AG04450 (cell line): ENCODE measurements at places on chromosomes 12 and 14.

DNA sequence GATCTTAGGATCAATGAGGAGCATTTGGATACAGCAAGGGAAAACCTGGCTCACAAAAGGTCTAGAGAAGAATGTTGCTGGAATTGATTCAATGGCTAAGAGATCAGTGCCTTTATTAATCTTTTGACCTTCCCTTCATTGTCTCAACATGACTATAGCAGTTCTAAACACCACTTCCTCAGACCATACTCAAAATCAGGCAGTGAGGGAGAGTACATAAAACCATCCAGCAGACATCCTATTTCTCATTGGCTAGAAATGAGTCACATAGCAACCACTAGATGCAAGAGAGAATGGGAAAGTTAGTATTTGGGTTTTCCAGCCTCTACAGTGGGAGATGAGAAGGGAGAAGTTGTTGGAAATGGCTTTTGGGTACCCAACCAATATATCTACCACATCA is 151.4 kb upstream of the NUDT4 start:
- no peak for DNase-seq

DNA sequence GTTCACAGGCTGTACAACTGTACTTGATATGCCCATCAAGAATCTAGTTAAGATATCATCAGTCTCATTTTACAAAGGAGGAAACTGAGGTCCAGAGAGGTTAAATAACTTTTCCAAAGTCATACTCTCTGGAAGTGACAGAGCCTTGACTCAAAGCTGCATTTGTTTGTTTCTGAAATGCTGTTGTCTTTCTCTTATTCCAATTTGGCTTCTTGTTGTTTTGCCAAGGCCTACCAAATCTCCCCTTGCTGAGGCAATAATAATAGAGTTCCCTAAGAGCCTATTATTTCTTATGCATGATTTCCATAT is 79.8 kb upstream of the C12orf71 start:
- DNase-seq: no peak

DNA sequence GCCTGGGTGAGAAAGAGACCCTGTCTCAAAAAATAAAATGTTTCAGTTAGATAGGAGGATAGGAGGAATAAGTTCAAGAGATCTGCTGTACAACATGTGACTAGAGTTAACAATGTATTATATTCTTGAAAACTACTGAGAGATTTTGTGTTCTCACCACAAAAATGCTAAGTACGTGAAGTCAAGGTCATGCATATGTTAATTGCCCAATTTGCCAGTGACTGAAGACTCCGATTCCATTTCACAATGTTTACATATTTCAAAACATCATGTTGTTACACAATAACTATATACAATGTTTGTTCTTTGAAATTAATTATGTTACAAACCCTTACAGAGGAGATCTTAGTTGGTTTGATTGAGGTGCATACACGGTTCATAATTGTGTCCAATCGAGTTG is 52.1 kb downstream of the SLC15A4 start:
- no peak for DNase-seq

DNA sequence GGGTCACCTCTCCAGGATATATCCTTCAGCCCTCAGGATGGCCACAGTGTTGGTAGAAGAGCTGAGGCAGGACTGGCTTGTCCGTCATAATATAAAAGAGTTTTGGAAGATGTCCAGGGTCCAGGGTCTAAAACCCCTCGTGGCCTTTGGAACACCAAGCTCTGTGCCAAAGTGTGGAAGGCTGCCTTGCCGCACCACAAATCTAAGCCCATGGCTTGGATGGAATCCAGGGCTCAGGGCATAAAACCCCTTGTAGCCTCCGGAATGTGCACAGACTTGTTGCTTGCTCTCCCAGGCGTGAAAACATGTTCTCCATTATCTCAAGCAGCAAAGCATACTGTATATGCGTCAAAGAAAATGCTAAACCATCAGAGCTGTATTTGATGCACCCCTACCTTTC is 46.7 kb downstream of the TNFAIP2 start:
- DNase-seq: no peak

DNA sequence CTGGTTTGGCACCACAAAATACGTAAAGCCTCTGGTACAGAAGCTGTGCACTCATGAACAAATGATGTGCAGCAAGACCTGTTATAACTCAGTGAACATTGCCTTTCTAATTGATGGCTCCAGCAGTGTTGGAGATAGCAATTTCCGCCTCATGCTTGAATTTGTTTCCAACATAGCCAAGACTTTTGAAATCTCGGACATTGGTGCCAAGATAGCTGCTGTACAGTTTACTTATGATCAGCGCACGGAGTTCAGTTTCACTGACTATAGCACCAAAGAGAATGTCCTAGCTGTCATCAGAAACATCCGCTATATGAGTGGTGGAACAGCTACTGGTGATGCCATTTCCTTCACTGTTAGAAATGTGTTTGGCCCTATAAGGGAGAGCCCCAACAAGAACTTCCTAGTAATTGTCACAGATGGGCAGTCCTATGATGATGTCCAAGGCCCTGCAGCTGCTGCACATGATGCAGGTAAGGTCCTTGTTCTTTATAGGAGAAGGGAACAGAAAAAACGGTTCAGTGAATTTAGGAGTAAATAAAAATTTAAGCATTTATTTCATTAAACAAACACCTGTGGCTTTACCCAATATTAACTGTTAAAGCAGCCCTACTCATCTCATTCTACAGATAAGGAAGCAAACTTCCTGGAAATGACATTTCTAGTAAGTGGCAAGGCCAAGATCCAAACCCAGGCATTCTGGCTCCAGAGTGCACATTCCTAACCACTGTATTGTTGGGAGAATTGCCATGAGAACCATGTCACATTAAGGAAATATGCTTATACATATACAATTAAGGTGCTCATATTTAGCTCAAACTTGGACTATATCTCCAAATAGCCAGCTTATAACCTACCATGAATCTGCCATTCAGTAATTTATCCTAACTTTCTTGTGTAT is 11.7 kb downstream of the COCH start:
- no peak for DNase-seq

GRCh38 chr12:80299219-80299618 is 144.8 kb upstream of the PTPRQ start:
- DNase-seq: no peak

- DNase-seq: no peak
Measured at GRCh38 chr12:108543652-108544051, 17.3 kb downstream of the SART3 start.

- DNase-seq: no peak
Measured at GRCh38 chr14:52190337-52190931, 77.1 kb upstream of the PTGDR start.

GRCh38 chr12:115320967-115321366 is 637.0 kb upstream of the TBX3 start:
- no peak for DNase-seq

DNA sequence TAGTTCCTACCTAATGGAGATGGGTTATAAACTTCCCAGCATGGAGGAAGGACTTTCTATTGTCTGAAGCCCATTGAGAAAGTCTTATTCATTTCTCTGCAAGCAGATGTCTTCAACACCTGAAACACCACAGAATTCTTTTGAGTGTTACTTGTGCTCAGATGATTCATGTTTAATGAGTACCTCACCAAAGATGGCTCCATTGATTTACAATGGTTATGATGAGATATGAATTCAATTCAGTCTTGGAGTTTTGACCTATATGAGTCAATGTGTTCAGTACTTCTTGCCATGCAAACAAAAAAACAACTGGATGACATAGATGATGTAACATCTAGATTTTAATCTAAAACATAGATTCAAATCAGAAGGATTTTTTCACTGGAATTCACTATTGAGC is 15.4 kb upstream of the PAWR start:
- DNase-seq: no peak

DNA sequence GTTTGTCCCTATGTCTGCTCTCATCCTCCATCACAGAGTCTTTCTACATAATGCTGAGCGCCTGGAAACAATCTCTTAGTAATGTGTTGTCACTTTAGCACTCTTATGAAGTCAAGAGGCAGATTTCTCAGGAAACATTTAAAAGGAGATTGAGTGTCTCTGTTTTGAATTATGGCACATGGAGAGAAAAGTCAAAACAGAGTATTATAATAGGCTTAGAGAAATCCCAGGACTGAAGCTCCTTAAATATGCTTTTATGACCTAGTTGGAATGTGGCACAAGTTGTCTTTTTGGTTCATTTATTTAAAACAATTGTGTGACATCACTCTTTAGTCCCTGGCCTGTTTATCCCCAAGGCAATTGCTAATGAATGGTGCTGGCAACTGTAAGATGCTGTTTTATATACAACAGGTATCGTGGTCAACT is 117.8 kb upstream of the HIF1A start:
- no peak for DNase-seq

DNA sequence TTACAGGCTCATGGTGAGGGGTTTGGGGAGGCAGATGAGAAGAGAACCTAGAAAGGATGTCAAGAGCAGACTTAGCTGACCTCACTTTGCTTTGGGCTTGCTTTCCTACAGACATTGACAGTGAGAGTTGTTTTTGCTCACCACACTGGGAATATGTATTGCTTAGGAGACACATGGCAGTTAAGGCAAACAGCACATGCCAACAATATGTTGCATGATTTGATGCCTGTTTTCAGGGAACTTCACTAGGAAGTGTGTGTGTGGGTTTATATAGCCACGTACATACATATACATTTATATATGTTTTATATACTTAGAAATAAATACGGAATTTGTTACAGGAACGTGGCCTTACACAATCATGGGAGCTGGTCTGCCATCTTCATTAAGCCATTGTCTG is 346.1 kb downstream of the RGS6 start:
- DNase-seq: no peak

DNA sequence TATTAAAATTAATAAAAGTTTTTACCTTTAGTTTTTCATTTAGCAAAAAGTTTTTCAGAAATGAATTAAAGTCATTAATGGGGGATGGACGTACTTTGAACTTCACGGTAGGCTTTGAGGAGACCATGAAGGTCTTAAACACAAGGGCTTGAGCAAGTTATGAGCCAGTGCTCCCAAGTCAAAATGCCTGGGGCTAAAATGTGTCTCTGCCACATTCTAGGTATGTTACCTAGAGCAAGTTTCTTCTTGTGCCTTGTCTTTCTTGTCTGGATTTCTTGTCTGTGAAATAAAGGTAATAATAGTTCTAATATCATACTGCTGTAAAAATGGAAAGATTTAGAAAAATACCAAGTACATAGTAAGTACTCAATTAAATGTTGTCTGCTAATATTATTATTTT is 132.7 kb upstream of the USP15 start:
- DNase-seq: no peak

- DNase-seq: no peak
Measured at GRCh38 chr12:28851781-28852180, 297.3 kb upstream of the FAR2 start.

- no peak for DNase-seq
Measured at GRCh38 chr12:117522559-117522958, 161.1 kb upstream of the NOS1 start.

DNA sequence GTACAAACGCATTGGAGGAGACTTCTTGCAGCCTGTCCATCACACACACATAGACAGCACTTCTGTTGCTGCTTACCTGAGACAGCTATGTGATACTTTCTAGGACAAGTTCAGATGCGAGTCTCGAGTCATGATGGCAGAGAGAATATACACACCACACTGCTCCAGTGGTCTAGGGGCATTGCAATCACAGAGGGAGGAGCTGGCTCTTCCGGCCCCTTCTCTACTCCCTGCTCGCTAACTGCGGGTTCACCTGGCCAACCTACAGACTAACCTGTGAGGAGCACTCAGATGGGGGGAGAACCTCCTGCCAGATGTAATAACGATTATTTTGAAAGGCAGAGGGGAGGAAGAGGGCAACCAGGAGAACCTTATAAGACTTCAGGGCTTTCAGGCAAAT is 30.7 kb downstream of the EMP1 start:
- no peak for DNase-seq

- no peak for DNase-seq
Measured at GRCh38 chr14:77979666-77980351, 179.9 kb downstream of the ADCK1 start.

DNA sequence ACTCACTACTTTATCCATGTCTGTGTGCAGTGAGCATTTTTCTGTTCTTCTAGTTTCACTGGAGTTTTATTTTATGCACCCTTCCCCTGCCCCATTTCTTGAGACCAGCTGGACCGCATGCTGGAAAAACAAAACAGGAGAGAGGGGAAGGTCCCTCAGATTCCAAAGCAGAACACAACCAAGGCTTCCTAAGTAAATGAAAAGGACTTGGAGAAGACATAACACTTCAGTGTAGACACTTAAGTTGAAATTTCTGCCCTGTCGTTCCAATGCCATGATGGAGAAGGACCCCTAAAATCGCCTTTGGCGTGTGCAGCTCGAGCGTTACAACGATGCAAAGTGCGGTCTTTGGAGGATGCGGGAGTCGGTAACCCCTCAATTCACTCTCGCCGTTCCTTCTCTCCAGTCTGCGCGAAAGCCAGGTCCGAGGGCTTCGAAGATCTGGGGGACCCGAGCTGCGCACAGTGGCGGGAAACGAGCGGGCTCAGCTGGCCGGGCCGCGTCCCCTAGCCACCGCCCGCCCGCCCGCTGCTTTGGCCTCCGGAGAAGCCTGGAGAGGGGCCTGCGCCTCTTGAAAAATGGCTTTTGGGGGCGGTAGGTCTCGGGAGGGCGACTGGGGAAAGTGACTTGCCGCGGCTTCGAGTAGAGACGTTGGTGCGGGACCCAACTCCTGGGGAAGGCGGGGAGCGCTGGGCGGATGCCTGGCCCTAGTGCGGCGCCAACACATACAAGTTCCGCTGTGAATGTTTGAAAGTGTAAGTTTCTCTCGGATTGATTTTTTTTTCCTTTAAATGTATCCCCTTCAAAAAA is 11.2 kb upstream of the HOXC13 start:
- no peak for DNase-seq

- DNase-seq: no peak
Measured at GRCh38 chr12:69913526-69913925, 88.5 kb downstream of the MYRFL start.

DNA sequence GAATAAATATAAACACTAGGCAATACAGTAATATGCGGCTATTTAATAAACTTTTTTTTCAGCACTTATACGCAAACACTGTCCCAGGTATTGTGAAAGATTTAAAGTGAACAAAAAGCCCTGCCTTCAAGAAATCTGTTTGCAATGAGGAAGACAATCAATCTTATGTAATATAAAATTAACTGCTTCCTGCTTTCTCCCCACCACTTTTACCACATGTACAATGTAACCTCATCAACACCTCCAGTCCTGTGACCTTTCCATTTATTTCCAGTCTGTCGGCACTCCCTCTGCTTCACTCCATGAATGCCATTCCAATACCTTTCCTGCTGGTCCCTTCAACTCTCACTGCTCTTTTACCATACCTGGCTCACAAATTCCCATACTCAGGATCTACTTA is 10.5 kb downstream of the SNX6 start:
- DNase-seq: no peak

GRCh38 chr14:63276492-63277342 is 42.0 kb downstream of the GPHB5 start:
- DNase-seq: peak; percentile 21

GRCh38 chr14:60658211-60658690 is 9.0 kb upstream of the SIX1 start:
- DNase-seq: no peak
